AG20443 (cell line): ENCODE measurements at places on chromosomes 12 and 14.

GRCh38 chr12:20047901-20048300 is 320.4 kb upstream of the PDE3A start:
- DNase-seq, result no peak

- DNase-seq, result no peak
These were observed 3.4 kb downstream of the JAG2 start for GRCh38 chr14:105165134-105165704.

DNA sequence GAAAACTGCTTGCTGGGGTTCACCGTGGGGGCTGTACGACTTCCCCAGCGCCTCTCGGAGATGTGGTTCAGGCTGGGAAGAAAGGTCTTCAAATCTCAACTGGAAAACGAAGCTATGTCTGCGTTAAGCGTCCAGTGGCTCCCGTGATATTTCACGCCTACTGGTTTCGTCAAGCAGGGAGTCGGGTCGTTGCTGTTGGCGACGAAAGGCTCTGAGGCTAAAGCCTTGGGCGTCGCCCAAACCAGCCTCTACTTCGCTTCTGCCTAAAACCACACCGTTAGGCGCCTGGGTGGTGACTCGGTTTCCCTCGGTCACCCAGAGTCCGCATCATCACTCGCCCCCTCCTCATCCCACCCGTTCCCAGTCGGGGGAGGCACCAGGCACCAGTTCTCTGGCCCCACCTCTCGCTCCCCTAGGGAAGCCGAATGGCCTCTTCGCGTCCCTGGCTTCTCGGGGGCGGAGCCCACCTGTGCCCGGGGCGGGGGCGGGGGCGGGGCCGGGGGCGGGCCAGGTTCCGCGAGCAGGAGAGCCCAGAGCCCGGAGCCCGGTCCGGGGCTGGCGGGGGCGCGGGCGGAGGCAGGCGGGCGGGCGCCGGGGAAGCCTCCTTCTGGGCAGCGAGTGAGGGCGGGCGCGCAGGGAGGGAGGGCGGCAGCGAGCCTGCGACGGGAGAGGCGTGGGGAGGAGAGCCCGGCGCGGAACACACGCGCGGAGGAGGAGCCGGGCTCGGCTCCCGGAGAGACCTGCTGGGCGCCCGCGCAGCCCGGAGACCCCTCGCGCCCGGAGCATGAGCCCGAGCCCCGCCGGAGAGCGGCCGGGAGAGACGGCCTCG is at the start of gene B4GALNT3:
TSS of gene B4GALNT3 (plus strand) at position 510 of the 829 bp plus-strand sequence. CDS start 438 bp downstream, outside the sequence.
- DNase-seq, result peak; percentile 79

DNA sequence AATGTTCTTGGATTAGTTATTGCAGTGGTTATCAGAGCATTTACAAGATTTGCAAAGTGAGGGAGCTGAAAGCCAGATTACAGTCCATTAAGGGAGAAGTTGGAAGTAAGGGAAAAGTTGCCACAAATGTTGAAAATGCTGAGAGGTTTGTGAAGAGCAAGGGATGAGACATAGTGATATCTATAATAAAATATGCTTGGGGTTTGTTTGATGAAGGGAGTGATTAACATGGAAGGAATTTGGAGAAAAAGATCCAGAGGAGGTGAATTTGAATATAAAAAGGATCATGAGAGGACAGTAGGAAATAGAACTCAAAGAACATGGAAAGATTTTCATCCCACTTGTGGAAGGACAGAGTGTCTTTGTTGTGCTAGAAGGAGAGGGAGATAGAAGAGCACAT is 19.3 kb upstream of the CCER1 start:
- DNase-seq, result peak; percentile 48

DNA sequence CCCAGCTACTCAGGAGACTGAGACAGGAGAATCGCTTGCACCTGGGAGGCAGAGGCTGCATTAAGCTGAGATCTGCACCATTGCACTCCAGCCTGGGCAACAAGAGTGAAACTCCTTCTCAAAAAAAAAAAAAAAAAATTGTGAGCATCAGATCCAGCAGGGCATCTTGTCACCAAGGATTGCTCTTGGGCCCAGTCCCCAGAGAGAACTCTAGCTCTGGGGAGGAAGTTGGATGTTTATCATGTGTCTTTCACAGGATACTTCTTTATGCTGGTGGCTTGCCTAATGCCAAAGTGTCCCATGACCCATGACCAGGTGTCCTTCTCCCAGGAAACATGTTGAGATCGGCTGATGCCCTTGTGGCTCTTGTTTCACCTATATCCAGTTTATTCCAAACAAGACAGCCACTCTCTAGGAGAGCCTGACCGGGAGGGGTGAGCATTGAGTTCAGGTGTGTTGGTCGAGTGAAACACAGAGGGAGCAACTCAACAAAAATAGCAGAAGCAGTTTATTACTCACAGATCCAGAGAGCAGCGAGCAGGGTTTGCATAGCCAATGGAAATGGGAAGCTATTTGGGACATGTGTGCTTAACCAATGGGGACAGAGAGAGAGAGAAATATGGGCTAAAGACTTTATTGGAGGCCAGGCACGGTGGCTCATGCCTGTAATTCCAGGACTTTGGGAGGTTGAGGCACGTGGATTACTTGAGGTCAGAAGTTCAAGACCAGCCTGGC is 6.6 kb upstream of the TCHP start:
- DNase-seq, result no peak

DNA sequence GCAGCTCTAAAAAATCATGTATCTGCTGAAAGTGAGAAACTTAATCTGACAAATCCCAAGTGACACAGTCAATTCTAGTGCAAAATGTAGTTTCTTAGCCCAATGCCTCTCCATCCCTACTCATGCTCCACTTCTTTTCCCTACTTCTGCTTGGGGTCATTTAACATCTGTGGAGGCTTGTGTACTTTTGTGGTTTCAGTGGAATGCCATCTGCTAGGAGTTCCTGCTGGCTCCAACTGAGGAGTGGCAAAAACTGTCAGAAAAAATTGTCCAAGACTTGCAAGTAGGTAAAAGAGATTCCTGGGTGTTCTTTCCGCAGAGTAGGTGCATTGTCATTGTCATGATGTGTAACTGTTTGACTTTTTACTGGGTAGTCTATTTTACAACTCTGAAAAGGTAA is 12.5 kb upstream of the AVPR1A start:
- DNase-seq, result no peak

- peak; percentile 56 for DNase-seq
These were observed 53.8 kb upstream of the NTF3 start for GRCh38 chr12:5377997-5378592.

GRCh38 chr12:30696103-30696408 is 387 bp upstream of the IPO8 start:
- DNase-seq, result no peak

DNA sequence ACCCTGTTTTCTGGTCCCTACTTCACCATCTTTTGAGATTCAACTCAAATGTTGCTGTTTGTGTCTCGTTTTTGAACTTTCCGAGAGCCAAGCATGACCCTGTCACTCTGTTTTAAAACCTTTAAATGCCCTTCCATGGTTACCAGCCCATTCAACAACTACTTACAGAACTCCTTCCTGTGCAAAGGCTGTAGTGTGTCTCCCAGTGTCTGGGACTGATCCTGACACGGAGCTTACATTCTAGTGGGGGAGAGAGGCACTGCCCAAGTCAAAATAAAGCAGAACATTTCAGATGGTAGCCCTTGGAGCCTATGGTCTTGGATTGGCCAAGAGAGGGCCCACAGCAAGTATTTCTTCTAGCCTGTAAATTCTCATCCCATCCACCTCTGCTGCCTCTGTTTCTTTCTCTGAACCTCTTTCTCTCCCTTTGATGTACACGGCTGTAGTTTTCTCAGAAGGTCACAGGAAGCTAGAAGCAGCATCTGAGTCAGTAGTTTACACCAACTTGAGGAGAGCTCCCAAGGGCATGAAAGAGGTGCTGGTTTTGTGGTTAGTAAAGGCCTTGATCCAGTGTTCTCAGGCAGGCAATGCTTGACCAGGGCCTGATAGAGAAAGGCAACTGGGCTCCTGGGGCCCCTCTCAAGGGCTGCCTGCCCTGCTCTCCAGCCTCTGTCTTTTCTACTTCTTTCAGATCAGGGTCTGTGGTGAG is 42.3 kb upstream of the SLC24A4 start:
- no peak for DNase-seq

- DNase-seq, result no peak
These were observed 977.5 kb upstream of the LRFN5 start for GRCh38 chr14:40629144-40629543.

DNA sequence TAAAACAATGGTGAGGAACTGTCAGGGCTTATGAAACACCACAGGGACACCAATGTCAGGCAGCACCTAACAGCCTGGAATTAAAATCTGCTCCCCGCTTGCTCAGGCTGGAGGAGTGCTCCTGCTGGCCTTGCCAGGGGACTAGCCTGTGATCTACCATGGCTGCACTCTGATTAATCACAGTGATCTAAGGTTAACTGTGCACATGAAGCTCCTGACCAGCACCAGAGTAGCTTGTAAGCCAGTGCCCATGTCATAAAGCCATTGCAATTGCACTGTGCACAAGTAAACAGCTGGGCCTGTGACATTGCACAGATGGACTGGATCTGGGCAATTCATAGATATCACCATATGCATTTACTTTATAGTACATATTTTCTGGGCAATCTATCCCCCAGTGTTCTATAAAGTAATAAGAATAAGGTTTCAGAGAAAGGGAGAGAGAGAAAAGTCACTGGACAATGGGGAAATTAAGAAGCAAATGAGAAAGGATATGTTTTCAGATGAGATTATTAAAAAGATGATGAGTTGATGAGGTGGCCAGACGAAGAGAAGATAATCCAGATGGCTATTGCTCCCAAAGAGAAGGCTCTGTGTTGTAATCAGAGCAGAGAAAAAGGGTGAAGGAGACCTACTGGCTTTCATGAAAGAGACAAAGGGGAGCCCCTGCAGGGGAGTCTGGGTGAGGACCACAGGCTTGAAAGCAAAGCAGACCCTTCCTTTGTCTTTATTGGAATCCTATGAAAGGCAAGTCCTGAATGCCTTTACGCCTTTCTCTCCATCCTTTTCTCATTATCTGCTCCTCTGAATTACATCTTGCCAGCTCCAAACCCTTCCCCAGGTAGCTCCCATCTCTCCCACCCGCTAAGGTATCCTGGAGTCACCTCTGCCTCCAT is 145.8 kb downstream of the SLC38A6 start:
- no peak for DNase-seq

GRCh38 chr14:64200170-64200569 is 94.0 kb downstream of the ESR2 start:
- no peak for DNase-seq

DNA sequence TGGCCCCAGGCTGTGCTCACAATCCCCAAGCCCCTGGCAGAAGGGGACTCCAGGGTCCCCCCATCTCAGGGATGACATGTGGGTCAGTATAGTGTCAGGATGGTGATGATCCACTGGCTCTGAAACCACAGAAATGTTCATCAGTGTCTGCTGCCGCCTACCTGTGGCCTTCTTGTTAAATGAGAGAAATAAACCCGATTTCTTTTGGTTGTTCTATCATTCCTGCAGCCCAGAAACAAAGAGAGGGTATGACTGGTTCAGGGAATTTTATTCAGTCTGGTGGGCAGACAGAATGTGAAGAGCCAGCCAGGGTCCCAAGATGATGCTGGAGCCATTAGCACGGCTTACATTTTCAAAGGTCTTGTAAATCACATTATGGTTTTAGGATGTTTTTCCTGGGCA is 86.6 kb downstream of the CRADD start:
- no peak for DNase-seq

DNA sequence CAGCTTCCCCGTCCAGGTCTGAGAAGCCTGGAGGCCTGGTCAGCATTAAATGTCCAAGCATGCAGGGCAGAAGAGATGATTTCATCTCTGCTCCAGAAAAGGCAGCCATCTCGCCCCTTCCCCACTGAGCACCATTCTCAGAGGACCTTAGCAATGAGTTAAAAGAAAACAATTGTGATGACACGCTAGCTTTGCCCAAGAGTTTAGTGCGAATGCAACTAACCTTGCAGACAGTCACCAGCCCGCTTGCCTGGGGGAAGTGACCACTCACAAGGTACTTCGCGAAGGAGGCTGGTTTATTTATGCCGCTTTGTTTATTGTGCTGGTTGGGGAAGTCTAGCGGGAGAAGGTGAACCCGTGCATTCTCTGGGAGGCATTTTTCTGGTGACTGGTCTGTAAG is 170.7 kb downstream of the RBM19 start:
- no peak for DNase-seq

GRCh38 chr14:61670576-61670975 is 24.7 kb upstream of the HIF1A start:
- DNase-seq, result no peak

- DNase-seq, result peak; percentile 90
These were observed 6.3 kb downstream of the YBX3 start for GRCh38 chr12:10716704-10717315.

GRCh38 chr14:34872822-34873588 is 2.2 kb downstream of the BAZ1A start:
- peak; percentile 30 for DNase-seq

DNA sequence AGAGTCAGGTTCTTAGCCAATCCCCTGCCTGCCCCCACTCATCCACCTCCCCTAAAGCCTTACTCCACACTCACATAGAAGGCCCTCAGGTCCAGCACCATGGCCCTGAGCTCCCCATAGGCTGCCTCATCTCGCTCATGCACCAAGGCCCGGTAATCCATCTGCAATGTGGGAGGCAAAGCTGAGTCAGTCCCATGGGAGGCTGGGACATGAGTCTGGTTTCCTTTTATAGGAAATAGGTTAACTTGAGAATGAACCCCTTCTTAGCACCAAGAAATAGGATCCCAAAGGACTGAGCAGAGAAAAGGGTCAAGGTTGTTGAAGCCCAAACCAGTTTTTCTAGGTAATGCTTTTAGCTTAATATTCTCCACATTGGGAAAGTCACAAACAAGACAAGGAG is 2.1 kb upstream of the EMC9 start:
- DNase-seq, result no peak

DNA sequence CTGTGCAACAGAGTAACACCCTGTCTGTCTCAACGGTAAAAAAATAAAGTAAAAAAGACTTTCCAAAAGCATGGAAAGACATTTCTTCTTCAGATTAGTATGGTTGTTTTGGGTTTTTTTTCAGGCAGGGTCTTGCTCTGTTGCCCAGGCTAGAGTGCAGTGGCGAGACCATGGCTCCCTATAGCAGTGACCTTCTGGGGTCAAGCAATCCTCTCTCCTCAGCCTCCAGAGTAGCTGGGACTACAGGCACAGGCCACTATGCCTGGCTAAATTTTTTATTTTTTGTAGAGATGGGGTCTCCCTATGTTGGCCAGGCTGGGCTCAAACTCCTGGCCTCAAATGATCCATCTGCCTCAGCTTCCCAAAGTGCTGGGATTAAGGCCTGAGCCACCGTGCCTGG is 72.8 kb downstream of the KDM2B start:
- DNase-seq, result no peak

DNA sequence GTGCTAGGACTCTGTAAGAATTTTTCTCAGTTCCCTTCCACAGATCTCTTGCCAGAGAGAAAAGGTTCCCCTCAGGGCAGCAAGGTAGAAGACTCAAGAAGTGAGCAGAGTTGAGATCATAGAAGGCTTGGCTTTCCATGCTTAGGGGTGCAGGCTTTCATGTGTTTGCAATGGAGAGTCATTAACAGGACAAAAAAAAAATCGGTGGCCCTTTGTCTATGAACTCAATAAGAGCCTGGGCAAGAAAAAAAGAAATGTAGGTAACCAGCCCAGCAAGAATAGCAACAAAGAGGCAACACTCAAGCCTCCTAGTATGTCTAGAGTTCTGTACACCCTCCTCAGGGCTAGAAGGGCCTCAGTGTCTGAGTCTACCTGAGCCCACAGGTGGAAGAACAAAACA is 23.4 kb upstream of the LRP6 start:
- DNase-seq, result no peak
